Stimulated activated CD8-positive, alpha-beta memory T cell treated with anti-CD3 and anti-CD28 coated beads, Interleukin-2, amount 100 ng/mL, for 48 hours (primary cell): ENCODE measurements at places on chromosomes 7 and 10.

DNA sequence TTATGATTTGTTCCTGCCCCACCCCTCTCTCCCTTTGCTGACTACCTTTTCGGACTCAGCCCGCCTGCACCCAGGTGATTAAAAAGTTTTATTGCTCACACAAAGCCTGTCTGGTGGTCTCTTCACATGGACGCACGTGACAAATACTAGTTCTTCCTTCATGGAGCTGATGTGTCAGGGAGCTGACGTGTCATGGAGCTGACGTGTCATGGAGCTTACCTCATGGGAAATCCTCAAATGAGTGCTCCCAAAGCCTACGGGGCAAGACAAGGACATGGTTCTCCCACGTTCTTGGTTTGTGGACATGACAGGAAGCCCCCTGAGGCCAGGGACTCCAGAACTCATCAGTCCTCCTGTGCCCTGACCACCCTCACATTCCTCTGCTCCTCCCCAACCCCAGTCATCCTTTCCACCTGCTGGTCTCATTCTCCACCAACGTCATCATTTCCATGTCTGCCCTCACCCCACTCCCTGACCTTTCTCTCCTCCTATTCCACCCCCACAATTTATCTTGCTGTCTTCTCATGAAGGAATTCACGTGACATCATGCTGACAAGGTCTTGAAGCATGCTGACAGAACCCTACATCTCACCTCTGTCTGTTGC lies 261.3 kb downstream of the TCERG1L start:
- DNase-seq, result no peak

DNA sequence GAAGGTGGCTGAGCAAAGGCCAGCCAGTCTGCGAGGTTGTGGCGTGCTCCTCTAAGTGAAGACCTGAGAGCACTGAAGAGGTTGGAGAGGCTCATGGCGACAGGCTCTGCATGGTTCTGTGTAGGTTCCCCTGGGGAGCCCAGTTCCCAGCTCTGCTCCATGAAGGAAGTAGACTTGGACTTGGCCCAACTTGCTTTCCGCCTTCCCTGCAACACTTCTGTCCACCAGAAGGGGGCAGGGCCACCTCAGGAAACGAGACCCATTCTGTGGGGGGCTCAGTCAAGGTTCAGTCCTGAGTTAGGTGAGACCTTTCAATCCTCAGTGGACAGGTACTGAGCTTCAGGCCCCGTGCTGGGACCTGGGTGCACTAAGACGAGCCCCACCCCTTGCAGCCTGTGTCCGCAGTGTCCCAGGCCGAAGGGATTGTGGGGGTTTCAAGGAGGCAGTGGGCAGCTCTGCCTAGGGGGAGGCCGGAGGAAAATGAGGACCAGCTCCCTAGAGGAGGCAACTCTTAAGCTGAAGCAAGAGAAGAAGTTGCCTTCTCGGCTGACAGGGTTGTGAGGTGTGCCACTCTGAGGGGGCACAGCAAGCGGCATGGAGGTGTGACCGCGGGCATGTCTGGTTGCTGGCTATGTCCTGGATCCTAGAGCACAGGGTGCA lies 15.0 kb upstream of the PCBD1 start:
- DNase-seq, result peak; percentile 20

GRCh38 chr7:26950889-26951288 lies 86.5 kb upstream of the SKAP2 start:
- no peak for DNase-seq

- DNase-seq, result peak; percentile 40
These were observed 5.7 kb downstream of the ARPC1B start for GRCh38 chr7:99380032-99380822.

- no peak for DNase-seq
These were observed 739.7 kb upstream of the FZD8 start for GRCh38 chr10:36381748-36382147.

DNA sequence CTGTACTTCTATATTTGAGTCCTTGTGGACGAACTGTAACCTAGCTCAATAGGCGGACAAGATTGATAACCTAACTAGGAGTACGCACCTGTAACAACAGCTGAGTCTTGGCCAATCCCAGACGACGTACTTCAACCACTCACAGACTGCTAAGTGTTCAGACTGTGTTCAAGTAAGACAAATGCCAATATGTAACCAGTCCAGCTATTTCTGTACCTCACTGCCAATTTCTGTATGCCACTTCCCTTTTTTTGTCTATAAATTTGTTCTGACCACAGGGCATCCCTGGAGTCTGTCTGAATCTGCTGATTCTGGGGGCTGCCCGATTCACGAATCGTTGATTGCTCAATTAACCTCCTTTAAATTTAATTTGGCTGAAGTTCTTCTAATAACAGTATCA lies 32.2 kb downstream of the HACD1 start:
- no peak for DNase-seq

DNA sequence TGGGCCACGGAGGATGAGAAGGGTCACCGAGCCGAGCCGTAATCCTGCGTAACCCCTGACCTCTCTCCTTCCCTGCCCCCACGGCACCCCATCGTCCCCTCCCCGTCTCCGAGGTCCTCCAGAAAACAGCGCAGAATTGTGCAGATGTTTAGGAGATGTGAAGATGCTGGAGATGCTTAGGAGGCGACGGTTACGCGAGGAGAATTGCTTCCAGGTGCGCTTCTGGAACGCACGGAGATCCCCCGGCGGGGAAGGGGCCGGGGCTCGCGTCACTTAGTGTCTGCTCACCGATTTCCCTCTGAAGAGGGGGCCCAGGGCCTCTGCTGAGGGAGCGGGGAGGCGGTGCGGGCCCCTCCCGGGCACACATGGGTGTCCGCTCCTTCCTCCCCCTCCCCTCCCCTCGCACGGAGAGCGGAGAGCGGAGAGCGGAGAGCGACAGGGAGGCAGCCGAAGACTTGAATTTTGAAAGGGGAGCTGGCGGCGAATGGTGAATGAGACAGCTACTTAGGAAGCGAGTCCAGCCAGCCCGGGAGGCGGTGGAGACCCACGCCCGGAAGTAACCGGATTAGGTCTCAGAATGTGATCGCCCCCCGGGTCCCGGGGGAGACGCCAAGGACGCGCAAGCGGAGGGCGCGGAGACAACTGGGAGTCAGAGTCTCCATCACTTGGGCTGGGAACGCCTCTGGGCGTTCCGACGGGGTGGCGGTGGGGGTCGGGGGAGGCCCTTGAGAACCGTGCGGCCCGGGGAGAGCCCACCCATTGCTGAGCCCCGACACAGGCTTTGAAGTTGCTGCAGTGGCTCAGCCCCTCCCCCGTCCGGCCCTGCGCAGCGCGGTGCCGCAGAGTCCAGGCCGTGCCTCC lies 8.7 kb upstream of the EN2 start:
- no peak for DNase-seq
